ENCODE measurements at places on chromosomes 12 and 14.
A peak's percentile ranks its signal among the peaks of the same experiment; 100 is the strongest.

DNA sequence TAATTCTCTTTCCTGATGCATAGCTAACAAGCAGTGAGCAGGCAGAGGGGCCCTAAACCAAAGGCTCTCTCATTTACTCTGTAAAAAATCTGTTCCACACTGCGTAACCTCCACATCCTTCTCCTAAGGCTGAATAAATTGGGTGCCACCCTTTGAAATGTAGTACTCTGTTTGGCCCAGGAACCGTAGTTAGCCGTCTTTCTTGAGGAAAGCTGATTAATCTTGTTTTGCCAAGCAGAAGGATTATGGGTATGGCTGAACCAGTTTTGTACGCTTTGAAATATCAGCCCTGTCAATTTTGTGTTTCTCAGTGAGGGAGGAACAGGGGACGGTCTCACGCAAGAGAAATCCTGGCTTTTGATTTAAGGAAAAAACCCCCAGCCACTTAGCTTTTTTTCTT lies 19.7 kb downstream of the EML1 start:
- DNase-seq, result no peak

DNA sequence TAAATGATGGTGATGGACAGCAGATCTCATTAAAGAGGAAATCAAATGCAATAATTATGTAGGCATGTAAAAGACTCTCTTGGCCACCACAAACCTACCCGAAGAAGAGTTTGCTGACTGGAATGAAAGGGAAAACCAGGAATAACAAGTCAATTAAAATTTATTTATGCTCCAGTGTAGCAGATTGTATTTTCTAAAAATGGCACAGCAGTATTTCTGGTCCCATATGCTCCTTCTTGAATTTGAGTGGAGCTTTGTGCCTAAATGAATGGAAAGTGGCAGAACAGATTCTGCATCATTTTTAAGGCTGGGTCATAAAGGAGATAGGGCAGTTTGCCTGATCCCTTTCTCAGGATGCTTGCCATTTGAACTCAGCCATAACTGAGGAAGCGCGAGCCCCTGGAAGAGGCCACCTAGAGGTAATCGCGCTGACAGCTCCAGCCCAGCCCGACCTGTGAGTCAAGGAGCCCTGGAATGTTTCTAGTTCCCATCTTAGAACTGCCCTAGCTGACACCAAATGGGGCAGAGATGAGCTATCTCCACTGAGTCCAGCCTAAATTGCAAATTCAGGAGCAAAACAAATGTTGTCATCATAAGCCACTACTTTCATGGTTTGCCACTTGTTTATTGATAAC lies 229.2 kb upstream of the TMTC1 start:
- no peak for DNase-seq

GRCh38 chr12:31740628-31741027 lies 11.8 kb upstream of the AMN1 start:
- DNase-seq, result no peak

GRCh38 chr12:92899386-92900001 lies 29.6 kb downstream of the EEA1 start:
- peak; percentile 52 for DNase-seq

DNA sequence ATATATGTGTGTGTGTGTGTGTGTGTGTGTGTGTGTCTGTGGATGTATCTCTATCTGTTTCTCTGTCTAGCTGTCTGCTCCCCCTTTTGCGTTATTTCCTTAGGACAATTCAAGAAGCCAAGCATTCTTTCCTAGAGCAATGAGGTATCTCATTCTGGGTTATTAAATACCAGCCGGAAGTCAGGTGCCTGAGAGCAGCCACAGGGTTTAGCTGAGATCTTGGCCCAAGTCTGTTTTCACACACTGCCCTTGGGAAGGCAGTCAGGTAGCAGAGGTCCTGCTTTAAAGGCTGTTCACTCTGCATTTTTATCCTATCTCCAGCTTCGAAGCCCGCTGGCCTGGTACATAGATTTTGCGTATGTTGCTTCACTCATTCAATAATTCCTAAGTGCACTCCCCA lies 76.8 kb downstream of the TSPAN9 start:
- no peak for DNase-seq

GRCh38 chr12:77918046-77918445 lies 87.4 kb downstream of the NAV3 start:
- no peak for DNase-seq

DNA sequence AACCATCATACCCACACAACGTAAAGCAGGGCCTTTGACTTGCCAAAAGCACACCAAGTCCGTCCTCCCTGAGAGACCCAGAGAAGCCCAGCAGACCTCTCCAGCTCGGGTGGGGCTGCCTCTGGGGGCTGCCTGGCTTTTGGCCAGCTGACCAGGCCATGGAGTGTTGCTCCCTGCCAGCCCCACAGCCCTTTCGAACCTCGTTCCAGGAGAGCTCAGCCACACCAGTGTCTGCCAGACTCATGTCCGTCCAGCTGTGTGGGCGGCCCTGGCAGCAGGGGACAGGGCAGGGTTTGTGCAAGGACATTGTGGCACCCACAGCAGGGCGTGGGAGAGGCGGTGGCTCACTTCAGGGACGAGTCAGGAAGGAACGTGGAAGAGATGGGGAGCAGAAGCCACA lies 22.6 kb upstream of the IRF2BPL start:
- no peak for DNase-seq

DNA sequence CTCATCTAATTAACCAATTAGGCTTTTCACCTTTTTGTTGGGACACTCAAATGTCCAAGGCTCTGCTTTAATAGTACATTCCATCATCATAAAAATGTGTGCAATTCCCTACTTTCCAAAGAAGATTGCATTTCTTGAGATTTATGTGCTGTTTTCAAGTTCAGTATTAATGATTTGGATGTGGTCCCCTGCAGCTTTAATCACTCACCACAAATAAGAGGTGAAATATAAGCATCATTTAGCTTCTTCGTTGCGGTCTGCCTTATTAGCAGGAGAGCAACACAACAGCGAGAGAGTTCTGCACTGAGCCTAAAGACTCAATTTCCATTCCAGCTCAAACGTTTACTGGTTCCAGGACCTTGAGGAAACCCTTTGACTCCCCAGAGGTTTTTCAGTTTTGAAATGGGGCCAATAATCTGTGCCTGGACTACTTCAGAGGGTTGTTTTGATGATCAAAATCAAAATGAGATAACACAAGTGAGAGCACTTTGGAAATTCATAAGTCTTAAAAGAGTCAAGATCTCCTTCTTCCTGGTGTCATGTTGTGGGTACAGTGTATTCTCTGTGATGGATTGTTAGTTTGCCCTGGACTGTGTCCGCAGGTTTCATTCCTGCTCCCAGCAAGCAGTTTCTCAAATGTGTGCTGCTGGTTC lies 53.1 kb downstream of the RERG start:
- no peak for DNase-seq
